Prostate gland (tissue), 2 donors: ENCODE measurements at places on chromosomes 1 and 21.
A peak's percentile ranks its signal among the peaks of the same experiment; 100 is the strongest.

GRCh38 chr21:42039911-42040351, 29.8 kb upstream of the ZBTB21 start:
- DNase-seq: no peak

- no peak for DNase-seq
These were observed 9.2 kb upstream of the RXRG start for GRCh38 chr1:165454091-165454610.

GRCh38 chr1:234955107-234955731, 173.4 kb downstream of the TOMM20 start:
- DNase-seq: no peak

GRCh38 chr1:25478633-25479032, 47.9 kb downstream of the MACO1 start:
- peak; percentile 69 for DNase-seq

- no peak for DNase-seq
These were observed 153.3 kb upstream of the C8B start for GRCh38 chr1:57118948-57119603.

- no peak for DNase-seq
These were observed 9.4 kb downstream of the NCSTN start for GRCh38 chr1:160352555-160352954.

GRCh38 chr1:58577654-58578030, 590 bp upstream of the TACSTD2 start:
- DNase-seq: no peak

GRCh38 chr21:34639250-34639649, 24.3 kb upstream of the RCAN1 start:
- no peak for DNase-seq

- no peak for DNase-seq
These were observed 151.3 kb upstream of the PTGFR start for GRCh38 chr1:78339490-78339889.

GRCh38 chr21:31042080-31042464, 3.8 kb upstream of the KRTAP19-8 start:
- DNase-seq: no peak

DNA sequence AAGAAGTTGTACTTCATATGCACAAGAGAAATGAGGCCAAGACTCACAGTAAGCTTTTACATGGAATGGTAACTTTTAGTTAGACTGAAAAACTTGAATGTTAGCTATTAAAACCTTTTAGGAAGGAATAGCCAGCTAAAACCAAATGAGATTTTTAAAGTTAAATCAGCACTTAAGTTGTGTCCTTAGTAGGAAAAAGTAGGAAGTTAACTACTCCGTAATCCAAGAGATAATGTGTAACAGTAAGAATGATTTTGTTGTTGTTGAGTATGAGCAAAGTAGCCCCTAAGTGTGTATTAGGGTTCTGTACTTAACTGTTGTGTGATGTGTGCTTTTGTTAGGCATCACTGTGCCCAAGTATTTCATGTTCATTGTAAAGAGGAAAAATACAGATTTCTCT, 13.2 kb downstream of the TARDBP start:
- DNase-seq: no peak

DNA sequence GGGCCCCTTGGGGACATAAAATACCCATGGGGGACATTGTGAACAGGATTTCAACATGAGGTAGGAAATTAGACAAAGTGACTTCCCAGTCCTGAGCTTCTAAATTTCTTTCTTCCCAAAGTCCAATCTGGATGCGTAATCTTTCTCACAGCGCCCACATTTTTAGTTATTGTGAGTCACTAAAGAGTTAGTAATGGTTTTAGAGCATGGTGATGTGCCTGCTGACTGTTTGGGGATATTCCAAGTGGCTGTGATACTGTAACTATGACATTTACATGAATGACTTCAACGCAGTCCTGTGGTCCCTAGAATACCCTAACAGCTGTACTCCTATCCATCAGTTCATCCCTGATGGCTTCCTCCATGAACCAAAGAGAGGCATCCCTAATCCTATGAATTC, 224.0 kb upstream of the COA6 start:
- DNase-seq: no peak

DNA sequence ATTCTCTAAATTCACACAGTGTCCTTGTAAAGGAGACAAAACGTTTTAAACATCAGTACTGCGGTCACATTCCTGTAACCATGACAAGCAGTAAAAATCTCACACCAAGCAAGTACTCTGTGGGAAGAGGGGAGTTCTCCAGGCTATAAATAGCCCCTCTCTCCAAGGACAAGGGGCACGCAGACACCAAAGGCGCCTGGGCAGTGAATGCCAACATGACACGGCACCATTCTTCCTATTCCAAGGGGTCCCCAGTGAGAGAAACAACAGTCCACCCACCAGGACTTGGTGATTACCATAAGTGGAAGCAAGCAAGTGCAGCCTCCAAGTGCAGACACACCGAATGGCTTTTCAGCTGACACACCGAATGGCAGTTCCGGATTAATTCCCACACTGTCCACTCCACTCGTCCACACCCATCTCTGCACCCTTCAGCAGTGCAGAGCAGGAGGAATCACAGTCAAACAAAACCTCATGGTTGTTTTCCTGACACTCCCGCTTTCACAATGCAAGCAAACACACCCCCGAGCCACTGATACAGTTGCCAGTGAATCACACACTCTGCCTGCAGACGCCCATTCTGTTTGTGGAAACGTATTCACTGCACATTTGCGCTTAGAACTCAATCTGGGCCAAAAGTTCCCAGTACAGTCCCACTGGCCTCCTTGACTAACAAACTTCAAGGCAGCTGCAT, 1.8 kb downstream of the PTTG1IP start:
- DNase-seq: peak; percentile 47

DNA sequence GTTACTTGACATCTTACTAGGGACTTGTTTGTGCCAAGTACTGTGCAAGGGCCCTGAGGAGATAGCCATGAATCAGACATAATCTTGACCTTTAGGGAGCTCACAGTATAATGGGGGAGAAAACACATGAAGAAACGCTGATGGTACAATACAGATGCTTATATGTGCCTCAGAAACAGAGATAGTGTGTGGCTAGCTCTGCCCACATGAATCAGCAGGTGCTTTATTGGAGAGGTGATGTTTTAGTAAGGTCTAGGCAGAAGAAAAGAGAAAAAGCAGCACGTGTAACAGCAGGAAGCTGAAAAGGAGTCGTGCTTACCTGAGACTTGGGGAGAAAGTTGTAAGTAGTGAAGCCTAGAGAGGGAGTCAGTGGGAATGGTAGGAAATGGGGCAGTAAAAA, 60.6 kb upstream of the LMO4 start:
- no peak for DNase-seq

GRCh38 chr1:186482661-186483255, 21.8 kb upstream of the PDC start:
- peak; percentile 33 for DNase-seq

DNA sequence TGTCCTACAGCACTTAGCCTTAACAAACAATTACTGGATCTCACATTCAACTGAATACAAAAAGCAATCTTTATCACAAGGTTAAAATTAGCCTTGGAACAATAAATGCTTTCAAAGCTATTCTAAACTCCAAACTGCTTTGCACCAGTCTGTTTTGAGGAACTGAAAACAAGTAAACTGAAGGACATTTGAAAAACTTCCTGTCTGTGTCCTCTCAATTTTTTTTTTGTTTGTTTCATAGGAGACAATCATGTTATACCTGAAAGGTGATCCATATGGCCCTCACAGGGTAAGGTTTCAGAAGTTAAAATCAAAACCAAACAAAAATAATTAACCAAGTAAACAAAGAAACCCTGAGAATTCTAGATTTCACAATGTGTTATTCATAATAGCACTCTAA, 459.1 kb downstream of the DPYD start:
- DNase-seq: no peak

GRCh38 chr21:15020797-15021196, 44.0 kb downstream of the NRIP1 start:
- DNase-seq: no peak

- no peak for DNase-seq
These were observed 251.2 kb downstream of the RRAGC start for GRCh38 chr1:38608202-38608864.

GRCh38 chr1:205588636-205589035, 43.2 kb downstream of the ELK4 start:
- DNase-seq: no peak

GRCh38 chr1:111309690-111310089, 19.0 kb downstream of the CHIA start:
- no peak for DNase-seq

- DNase-seq: no peak
These were observed 10.7 kb upstream of the PLXNA2 start for GRCh38 chr1:208254862-208255261.

- no peak for DNase-seq
These were observed 95.8 kb downstream of the PSMG1 start for GRCh38 chr21:39087238-39088030.

DNA sequence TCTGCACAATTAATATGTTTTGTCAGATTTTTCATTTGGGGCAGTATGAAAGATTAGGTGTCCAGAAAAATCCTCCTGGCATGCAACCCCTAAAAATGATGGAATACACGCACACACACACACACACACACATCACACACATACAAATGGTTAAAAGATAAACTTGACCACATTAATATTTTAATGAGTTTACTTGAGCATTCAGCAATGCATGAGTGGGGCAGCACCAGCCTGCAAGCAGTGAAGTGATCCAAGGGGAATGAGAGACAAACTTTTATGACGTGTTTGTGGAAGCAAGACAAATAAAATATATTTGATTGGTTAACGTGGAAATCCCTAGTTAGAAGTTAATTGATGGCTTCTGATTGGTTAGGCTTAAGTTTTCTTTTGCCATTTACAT, 29.1 kb upstream of the SOAT1 start:
- no peak for DNase-seq

- DNase-seq: no peak
These were observed 477.5 kb downstream of the SMYD3 start for GRCh38 chr1:246029616-246030015.

DNA sequence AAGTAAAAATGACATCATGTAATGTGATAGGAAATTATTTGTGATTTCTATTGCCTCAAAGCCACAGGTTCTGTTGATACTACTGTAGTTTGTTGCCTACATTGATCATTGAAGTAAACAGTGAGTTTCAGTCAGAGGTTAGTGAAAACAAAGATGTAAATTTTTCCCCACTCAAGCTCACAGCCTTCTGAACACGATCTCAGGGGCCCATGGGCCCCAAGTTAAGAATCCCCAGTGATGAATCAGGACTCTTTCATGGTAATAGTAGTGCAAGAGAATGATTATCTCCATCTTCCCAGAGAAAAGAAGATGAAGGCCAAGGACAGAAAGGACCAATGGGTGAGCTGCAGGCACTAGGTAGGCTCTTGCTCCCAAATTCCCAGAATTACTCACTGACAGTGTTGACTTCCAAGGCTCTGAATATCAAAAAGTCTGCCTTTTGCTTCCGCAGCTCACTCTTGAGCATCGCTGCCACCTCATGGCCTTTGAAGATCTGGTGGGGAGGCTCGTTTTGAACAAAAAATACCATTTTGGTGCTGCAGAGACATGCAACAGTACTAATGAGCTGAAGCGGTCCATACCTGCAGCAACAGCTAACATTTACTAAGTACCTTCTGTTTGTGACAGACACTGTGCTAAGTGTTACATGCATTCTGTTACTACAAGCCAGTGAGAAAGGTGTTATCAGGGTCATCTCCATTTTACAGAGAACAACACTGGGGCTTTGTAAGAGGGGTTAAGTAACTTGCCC, 113.3 kb downstream of the KIAA0319L start:
- DNase-seq: no peak

DNA sequence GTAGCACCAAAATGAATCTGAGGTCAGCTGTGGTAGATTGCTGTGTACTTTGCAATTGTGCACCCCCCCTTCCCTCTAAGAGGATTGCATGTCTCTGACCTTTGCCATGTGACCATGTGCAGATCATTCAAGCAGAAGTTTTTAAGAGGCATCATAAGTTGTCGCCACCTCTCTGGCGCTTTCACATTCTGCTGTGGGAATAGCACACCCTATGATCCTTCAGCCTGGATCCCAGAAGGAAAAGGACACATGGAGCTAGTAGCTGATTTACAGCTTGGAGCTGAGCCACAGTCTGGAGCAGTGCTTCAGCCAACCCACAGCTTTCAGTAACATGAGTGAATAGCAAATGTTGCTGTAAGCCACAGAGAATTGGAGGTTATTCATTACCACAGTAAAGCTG, 158.5 kb downstream of the TSEN15 start:
- DNase-seq: no peak

DNA sequence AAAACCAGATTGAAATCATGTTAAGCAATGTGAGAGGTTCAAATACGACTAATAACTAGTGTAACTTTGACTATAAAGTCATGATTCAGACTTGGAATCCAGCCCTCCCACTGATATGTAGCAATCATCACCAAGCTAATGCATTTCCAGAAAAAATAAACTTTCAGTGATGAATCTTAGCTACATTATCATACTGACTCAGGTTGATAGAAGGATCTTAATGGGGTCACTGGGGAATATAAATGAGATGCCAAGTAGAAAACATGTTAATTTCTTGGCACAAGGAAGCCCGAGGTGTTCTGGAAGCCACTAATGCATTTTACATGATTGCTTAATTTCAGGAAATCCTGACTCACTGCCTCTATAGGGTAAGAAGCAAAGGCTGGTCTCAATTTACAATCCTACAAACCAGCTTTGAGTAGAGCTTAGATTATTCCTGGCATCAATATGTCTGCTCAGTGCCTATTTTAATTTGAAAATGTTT, 67.7 kb downstream of the SELENOF start:
- DNase-seq: no peak

DNA sequence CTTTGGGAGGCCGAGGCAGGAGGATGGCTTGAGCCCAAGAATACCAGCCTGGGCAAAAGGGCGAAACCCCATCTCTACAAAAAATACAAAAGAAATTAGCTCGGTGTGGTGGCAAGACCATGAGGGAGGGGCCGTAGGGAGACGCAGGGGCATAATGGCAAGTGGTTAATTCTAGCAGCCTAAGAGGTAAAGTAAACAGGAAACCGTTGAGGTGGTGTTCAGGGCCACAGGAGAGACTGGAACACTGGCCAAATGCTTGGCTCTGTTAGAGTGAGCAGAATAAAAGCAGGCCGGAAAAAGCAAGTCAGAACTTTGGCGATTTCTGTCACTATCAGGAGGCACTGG, 89.2 kb downstream of the RIPK4 start:
- no peak for DNase-seq

DNA sequence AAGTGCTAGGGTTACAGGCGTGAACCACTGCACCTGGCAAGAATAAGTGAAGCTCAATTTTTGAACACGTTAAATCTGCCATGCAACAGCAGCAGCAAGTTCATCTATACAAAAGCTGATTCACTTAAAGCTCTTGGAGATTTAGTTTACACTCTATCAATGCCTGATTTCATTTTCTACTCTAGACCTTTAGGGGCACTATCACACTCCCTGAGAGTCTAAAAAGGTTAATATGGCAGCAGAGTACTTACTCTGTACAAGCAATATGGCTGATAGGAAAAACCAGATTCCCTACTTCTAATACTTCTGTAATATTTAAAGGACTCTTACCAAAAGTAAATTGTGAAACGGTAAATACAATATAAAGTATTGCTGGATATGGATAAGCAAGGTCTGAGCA, 4.8 kb downstream of the RBM34 start:
- DNase-seq: no peak
